Amniotic stem cell (primary cell): ENCODE measurements at places on chromosomes 6 and 20.

DNA sequence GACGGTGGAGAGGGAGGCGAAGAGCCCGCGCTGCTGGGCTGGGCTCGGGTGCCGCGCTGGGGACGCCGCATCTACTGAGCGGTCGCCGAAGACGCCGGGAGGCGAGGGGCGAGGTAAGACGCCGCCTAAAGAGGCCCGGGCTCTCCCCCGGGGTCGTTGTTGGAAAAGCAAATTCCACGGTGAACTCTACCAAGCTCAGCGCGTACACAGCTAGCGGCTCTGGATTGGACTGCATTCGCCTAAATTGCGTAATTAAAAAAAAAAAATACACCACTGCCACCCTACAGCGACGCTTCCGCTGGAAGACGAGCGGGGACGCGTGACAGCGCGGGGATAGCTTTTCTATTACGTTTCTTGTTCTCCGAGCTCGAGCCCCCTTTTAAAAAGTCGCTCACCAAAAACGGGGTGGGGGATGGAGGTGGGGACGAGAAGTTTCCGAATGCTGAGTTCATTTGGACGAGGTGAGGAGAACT is 92.0 kb upstream of the PRDM1 start:
- DNase-seq: no peak

DNA sequence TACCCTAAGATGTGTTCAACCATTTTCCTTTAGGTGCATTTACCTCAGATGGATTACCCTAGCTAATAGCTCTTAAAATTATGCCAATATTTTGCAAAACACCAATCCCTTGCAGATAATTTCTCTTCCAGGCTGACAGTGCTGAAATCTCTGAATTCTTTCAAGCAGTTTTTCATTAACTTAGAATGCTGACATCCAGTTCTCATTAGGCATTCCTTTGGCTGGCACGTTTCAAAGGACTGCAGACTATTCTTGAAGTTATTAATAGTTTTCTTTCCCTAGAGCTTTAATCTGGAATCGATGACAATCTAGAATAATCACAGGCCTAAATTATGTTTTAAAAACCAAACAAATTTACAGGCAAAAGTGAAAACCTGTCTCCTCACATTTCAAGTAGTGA is 68.3 kb downstream of the SMLR1 start:
- DNase-seq: no peak

- DNase-seq: no peak
Observed at GRCh38 chr6:110858562-110859214, 15.9 kb upstream of the AMD1 start.

- peak; percentile 88 for DNase-seq
Observed at GRCh38 chr20:46089417-46090388, at the start of gene NCOA5. Gene NCOA5 (minus strand): TSS chr20:46089962. CDS start chr20:46079424, 10,538 bp downstream.

- DNase-seq: no peak
Observed at GRCh38 chr6:98986071-98986615, 38.4 kb upstream of the FBXL4 start.

GRCh38 chr6:33854572-33855030 is 50.8 kb upstream of the MLN start:
- no peak for DNase-seq

DNA sequence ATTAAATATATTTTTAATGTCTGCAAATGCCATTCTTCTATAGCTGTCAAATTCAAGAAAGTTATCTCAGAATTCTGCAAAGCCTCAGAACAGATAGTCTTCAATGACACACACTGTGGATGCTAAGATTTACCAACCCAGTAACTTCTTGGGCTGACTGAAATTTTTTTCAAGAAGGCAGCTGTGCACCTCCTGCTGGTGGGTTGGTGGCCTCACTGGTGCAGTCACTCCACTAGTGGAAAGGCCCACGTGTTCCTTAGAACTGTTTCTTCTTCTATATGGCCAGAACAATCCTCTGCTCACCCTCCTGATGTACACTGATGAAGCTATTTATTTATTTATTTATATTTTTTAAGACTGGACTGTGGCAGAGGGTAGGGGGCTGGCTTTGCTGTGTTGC is 28.1 kb upstream of the MTCL3 start:
- no peak for DNase-seq

DNA sequence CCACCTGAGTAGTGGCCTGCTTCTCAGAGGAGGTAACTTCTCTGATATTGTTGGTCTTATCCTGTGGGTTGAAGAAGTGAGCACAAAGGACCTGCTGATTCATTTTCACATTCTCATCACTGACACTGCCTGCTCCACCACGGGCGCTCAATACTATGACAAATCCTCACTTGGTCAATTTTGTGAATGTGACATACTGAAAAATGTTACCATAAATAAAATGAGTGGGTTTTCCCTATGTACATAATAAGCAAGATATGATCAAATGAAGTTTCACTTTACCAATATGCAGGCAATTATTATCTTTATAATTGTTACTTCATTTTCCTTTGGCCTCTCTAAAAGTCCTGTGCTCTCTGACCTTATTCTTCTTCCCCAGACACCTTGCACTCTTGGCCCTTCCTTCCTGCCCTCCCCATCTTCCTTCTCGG is 71.5 kb upstream of the RIPOR2 start:
- no peak for DNase-seq

- DNase-seq: no peak
Observed at GRCh38 chr6:319177-320131, 27.2 kb downstream of the DUSP22 start.

- DNase-seq: no peak
Observed at GRCh38 chr20:8661229-8661952, 407.5 kb upstream of the PLCB4 start.

DNA sequence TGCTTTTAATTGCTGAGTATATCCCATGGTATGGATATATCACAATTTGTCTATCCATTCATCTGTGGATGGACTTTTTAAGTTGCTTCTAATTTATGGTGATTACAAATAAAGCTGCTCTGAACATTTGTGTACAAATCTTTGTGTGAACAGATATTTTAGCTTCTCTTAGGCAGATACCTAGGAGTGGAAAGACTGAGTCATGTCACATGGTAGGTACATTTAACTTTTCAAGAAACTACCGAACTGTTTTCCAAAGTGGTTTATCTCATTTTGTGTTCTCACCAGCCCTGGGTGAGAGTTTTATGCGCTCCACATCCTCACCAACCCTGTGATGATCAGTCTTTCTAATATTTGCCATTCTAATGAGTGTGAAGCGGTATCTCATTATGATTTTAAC is 31.0 kb upstream of the ZNFX1 start:
- no peak for DNase-seq

DNA sequence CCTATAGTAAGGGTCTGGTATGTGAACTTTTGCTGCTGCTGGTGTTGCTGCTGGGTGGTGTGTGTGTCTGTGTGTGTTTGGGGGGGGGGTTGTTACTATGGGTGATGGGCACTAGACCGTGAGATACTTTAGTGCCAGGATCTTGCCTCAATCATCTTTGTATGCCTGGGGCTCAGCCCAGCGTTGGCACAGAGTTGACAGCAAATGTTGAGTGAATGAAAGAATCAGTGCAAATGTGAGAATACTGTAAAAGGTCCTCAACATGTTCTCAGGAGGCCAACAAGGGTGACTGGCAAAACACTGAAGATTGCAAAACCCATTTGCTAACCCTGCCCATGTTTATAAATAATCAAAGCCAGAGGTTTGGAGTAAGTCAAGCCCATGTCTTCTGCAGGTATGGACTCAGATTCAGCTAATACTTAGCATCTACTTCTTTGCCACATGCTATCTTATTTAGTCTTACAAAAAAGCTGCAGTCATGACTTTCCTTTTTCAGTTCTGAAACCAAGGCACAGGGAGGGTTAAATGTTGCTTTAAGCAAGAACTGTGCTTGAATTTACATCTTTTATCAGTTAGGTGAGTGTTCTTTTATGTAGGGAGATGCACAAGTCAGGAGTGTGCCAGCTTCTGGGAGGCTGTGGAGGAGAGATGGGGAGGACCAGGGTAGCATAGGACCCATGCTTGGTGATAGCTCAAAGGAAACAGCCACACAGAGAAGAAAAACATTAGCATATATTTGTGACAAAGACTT is 125.3 kb upstream of the SPACA1 start:
- no peak for DNase-seq

GRCh38 chr6:85865420-85866369 is 223.0 kb upstream of the SYNCRIP start:
- DNase-seq: peak; percentile 17

DNA sequence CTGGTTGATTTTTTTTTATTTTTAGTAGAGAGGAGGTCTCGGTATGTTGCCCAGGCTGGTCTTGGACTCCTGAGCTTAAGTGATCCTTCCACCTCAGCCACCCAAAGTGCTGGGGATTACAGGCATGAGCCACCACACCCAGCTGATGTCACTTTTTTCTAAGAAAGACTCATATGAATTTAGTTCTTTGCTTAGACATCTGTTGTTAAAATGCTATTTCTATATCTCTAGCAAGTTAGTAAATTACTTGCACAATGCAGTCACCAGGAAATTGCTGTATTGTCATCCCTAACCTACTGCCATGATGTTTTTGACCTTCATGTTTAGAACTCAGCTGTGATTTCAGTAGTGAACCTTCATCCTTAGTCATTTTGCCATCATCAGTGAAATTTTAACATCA is 5.7 kb downstream of the KDM1B start:
- no peak for DNase-seq

- DNase-seq: peak; percentile 72
Observed at GRCh38 chr20:53900380-53900999, 169.9 kb downstream of the BCAS1 start.

- no peak for DNase-seq
Observed at GRCh38 chr6:136647363-136647852, 97.2 kb upstream of the MAP7 start.

- DNase-seq: peak; percentile 74
Observed at GRCh38 chr6:158817728-158818580, 1.2 kb downstream of the EZR start.

DNA sequence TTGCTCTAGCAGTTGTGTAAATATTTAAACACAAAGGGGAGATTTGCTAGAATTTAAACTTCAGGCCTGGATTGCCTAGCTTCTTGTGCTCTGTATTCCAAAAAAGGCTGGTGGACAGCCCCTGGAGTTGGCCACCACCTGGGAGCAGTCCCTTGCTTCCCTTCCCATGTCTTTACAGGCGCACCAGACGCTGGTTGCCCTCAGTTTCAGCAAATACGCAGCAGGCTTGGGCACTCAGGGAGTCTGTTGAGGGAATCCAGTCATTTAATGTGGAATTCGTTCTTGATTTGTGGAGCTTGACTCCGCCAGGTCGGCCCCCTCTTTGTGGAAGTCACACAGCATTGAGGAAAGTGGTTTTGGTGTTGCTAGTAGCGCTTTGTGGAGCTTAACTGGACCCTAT is 156.8 kb downstream of the DTNBP1 start:
- no peak for DNase-seq

- DNase-seq: no peak
Observed at GRCh38 chr6:72811971-72812421, 190.1 kb downstream of the KCNQ5 start.

DNA sequence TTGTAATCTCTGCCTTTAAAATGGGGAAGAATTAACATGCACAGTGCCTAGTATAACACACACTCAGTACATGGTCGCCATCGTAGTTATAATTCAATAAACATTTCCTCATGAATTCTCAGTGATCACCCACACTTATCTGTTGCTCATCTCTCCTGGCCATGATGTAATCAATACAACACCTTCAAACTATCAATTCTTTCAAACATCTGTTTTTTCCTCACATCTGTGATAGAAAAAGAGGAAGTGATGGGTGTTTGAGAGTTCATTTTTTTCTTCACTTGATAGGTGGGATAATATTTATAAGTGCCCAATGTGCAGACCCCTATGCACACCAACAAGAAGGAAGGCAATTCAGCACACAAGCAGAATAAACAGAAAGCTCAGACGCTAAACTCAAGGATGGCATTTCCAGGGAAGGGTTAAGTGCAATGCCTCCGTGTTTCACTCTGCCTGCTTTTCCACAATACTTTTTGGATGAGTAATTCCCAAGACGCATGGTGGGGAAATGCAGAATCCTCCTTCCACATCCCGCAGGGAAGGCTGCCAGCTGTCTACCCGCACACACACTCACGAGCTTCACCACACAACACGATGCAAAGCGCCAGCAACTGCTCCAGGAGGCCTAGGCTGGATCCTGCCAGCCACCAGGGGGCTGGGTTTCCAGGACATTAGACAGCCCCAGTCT is 100.3 kb downstream of the GMPR start:
- DNase-seq: peak; percentile 98

DNA sequence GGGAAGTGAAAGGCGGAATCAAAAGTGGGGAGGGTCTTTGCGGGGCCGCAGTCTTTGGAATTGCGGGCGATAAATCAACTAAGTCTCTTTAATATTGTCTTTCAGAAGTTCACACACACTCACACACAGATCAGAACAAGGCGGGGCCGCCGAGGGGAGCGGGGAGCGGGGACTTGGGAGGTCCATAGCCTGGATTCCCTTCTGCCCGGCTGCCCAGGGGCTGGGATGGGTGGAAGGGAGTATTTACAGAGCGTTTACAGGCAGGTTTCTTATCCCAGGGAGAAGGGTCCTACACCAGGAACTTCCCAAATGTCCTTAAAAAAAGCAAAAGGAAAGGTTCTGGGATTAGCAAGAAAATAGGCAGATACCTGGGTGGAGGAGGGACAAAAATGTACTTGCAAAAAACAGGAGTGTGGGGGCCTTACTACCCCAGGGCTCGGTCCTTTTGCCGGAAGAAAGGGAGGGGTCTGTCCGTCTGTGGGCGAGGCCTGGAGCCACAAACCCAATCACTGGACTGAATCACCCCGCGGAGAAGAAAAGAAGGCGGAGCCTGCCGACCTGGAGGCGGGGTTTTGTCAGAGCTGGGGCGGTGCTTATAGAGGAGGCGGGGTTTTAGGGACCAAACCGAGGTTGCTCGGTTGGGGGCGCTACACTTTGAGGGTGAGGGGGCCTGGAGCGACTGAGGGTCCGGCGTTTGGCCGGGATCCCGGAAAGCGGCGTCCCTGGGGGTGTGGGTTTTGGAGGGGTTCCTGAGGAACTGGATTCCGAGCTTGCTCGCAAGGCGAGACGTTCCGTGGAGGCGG is 3.2 kb downstream of the PRRT1 start:
- no peak for DNase-seq

- no peak for DNase-seq
Observed at GRCh38 chr20:24040896-24041459, 52.4 kb upstream of the GGTLC1 start.

- DNase-seq: no peak
Observed at GRCh38 chr6:40899684-40900155, 139.3 kb downstream of the UNC5CL start.

DNA sequence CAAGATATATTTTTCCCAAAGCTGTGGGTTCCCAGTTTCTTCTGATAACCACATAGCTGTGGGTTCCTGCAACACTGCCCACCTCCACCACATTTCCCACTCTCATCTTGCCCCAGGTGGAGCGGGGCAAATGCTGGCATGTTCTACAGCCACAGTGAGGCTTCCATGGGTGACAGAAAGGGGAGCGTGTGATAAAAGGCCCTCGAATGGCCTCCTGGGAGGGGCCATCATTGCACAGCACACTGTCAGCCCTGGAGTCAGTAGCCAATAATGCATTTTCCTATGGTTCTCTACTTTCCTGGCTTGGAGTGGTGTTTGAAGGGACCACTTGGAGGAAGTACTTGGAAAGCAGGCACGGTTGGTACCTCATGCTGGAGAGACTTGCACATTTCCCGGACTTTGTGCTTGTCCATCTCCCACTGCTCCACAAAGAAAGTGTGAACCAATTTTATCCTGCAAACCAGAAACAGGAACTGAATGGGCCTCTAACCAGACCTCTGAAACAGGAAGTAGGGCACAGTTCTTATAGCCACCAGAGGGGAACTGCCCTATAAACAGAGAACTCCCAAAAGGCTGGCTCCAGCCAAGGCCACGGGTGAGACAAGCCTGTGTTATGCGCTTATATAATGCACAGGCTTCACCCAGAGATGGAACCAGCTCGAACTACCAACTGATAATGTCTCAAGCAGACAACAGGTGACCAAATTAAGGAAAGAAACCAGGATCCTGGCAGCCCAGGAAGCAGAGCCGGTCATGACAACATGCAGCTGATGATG is 8.6 kb downstream of the MAP3K5 start:
- DNase-seq: no peak
